Fibroblast of skin of right biceps (primary cell): ENCODE measurements at places on chromosomes 6 and 20.

DNA sequence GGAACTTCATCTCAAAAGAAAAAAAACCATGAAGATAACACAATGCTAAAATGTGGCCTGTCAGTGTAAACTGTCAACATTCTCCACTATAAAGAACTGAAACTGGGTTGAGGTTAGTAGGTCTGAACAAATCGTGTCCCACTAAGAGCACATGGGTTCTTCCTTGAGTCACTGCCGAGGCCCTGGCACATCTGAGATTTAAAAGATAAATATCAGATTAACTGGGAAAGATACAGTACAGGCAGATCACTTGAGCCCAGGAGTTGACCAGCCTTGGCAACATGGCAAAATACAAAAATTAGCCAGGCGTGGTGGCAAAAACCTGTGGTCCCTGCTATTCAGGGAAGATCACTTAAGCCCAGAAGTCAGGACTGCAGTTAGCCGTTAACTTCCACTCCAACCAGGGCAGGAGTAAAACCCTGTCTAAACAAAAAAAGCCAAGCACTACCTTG is 5.6 kb downstream of the EEF1A1 start:
- peak; percentile 46 for DNase-seq

GRCh38 chr6:111105578-111105977 is 18.3 kb downstream of the SLC16A10 start:
- peak; percentile 13 for DNase-seq

DNA sequence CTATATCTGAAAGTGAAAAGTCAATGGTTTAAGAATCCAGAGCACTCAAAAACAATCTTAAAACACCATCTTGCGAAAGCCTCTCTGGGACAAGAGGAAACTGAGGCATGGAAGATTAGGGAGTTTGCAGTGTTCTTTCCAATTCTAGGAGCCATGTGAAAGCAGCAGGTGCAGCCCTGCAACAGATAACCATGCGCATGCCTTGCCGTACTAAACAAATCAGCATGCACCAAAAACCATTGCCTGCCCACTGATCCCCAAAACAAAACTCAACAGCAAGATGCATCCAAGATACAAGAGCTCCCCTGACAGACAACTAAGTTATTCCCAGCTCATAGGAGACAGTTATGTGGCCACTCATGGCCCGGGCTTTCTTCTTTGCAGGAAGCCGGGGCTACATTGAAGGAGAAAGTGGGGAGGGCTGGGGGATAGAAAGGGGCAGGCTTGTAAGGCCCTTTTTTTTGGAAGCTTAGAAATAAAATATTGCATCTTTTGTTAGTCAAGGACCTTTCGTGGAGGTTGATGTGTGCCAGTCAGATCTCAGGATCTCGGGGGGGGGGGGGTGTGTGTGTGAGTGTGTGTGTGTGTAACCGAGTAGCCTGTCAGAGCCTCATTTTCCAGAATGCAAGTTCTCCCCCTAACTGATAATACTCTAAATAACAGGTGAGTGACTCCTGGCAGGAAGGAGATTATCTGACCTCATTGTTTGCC is 178.4 kb downstream of the MBOAT1 start:
- no peak for DNase-seq

DNA sequence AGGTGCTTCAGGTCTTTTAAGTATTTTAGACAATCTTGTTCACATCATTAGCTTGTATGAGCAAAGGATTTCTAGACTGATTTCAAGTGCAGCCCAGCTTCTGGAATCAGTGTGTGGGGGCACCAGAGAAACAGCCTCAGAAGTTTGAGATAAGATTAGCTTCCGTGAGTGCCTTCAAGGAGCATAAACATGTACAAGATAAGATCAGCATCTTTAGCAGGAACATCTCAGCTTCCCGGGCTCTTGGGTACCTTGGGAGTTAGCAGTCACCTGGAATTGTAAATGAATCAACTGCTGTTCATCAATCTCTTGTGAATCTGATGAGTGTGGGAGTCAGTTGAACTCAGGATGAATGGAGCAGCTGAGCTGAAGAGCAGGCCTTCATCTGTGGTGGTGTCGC is 12.0 kb upstream of the CITED2 start:
- DNase-seq: no peak

DNA sequence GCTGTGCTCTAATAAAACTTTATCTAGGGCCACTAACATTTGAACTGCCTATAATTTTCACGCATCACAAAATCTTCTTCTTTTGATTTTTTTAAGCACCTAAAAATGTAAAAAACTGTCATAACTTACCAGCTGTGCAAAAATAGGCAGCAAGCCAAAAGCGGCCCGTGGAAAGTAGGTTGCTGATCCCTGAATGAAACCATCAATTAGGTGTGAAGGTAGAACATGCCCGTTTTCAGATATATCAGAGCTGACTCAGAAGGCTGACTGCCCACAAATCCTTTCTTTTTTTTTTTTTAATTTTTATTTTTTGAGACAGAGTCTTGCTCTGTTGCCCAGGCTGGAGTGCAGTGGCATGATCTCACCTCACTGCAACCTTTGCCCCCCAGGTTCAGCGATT is 4.9 kb upstream of the IPCEF1 start:
- no peak for DNase-seq

DNA sequence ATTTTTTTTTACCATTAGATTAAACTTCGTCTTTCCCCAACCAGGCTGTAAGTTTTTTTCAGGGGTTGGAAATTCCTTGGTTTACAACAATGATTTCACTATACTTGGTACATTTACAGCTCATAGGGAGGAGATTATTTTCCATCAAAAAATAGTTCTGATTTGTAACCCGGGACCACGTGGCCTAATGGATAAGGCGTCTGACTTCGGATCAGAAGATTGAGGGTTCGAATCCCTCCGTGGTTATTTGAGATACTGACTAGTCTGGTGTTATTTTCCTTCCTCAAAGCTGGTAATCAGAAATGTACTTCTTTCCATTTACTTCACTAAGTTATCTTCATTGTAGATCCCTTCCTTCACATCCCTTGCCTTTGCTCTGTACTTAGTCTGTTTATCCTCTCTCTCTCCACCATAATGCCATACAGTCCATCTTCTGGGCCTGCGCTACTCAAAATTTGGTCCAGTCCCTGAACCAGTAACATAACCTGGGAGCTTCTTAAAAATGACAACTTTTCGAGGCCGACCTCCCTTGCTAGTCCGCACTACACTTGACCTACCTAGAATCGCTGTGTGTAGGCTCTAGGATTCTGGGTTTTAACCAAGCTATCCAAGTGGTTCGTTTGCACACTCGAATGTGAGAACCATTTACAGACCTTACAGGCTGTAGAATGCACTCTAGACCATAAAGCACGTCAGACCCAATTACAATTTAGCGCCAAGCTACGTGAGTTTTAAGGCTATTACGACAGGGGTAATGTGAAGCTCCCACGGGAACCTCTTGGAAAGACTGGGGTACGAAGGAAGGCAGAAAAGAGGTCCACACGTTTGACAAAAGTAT is 42.1 kb upstream of the BTN3A2 start:
- peak; percentile 94 for DNase-seq

GRCh38 chr6:34112126-34112525 is 33.8 kb downstream of the GRM4 start:
- no peak for DNase-seq

DNA sequence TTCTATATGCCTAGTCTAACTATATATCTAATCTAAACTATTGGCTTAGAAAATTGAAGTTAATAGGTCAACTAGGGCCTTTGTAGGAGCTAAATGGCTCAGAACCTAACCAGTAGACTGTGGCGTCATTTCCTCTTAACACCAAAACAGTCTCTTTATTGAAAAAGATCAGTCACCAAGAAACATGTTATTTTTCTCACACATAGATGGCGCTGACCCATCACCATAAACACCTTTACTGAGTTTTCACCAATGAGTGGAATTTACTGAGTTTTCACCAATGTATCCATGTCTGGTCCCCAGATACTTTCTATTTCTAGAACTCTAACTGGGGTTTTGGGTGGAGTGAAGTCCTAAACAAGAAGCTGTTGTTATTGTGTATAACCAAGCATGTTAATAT is 636.0 kb downstream of the BCKDHB start:
- DNase-seq: peak; percentile 55

DNA sequence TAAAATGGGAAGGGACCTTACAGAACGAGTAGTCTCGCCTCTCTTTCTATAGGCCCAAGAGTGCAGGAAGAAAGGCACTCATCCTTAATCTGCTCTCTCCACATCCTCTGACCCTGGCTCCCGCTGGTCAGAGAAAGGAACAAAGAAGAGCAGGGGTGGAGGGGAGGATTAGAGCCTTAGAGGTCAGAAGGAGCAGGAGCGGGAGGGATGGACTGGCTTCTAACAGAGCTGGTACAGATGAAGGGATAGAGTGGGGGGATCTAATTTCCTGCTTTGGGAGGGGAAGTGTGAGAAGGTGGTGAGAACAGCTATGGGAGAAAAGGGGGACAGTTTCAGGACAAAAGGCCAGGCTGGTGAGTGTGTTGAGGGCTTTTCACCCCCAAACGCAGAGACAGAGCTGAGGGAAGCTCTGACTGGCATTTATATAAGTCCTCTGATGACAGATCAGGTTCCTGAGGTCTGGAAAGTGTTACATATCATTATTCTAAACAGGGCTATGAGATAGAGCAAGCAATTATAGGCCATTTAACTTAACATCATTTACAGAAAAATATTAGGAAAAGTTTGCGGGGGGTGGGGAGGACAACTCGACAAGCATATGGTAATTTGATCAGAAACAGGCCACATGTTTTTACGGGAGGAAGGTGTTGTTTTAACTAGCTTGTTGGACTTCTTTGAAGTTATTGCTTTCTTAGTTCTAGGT is 111.1 kb downstream of the FOXC1 start:
- DNase-seq: no peak

DNA sequence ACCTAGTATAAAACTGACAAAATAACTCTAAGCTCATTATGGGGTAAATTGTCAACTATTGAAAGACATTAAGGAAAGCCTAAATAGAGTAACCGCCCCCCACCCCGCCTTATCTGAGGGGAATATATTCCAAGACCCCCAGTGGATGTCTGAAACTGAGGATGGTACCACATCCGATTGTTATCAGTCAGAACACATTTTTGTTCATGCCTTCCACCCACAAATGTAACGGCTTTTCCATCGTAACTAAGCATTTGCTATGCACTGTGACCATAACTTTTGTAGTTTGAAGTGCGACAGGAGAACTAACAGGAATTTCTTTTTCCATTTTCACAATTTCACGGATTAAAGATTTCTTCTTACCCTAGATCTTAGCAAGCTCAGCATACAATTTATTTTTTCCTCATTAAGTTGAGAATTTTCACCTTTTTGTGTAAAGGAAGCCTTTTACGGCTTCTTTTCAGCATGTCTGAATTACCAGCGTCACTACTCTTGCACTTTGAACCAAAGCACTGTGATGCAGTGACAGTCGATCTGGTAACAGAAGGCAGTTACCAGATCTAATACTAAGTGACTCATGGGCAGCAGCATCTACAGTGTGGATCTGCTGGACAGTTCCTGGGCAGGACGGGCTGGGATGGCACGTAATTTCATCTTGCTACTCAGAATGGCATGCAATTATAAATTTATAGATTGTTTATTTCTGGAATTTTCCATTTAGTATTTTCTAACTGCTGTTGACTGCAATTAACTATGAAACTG is 11.8 kb downstream of the CFAP61 start:
- no peak for DNase-seq

GRCh38 chr20:41261790-41262717 is 55.5 kb downstream of the ZHX3 start:
- no peak for DNase-seq

DNA sequence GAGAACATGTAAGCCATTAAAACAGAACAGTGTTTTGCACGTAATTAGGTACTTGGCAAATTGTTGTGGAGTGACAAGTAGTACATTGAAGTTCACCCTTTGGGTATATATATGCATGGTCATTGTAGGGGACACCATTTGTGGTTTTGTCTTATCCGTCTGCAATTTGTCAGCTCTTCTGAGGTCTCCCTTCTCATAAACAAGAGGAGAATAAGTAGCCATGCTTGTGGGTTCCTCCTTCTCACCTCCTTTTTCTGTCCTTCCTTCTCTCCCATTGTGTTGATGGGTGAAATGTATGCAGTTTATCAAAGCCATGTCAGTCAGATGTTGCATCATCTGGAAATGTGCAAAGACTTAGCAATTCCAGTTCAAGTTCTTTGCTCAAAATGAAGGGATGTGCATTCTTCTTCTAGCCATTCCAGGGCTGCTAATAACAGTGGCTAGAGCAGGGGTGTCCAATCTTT is 70.9 kb downstream of the QKI start:
- peak; percentile 33 for DNase-seq

DNA sequence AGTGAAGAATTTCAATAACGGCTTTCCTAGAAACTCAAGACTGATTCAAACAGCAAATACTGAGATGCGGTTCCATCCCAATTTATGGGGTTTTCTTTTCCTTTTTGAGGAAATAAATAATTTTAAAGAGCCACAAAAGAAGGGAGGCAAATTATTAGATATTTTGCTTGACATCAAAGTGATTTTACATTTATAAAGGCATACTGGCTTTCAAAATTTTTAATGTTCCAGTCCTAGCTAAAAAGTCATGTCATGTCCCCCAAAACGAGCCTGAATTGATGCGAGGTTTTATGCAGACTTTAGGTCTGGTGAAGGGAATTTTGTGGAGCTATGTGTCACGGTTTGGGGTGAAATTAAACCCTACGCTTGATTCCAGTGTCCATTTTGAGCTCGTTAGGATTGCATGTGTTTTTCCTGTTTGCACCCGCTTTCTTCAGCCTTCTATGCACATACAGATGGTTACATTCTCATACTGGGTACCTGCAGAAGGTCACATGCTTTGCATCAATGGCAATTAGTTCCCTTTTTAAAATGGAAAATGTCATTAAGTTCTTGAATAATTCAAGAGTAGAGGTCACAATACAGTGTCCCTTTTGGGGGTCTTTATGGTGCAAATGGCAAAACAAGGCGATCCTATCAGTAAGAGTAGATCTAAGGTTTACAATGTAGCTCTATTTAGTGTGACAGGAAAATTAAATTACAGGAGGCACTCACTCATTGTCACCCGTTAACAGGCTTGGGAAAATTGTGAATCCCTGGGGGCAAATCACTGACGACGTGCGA is 17.3 kb downstream of the FOXA2 start:
- DNase-seq: no peak

DNA sequence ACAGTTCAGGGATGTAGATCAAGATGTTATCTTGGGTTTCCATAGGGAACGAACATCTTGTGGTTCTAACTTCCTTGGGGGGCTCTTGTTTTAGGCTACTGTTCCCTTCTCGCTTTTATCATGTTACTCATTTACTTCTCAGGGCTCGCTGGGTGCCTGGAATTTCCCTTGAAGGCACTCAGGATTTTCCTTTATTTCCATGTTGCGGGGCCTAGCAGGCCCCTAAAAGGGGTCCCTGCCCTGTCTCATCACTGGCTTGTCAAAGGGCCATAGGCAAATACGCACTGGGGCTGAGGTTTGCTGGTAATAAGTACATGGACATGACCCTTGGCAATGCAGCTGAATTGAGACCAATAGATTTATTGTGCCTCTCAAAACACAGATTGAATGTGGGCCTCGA is 262.3 kb downstream of the CDH4 start:
- DNase-seq: no peak

DNA sequence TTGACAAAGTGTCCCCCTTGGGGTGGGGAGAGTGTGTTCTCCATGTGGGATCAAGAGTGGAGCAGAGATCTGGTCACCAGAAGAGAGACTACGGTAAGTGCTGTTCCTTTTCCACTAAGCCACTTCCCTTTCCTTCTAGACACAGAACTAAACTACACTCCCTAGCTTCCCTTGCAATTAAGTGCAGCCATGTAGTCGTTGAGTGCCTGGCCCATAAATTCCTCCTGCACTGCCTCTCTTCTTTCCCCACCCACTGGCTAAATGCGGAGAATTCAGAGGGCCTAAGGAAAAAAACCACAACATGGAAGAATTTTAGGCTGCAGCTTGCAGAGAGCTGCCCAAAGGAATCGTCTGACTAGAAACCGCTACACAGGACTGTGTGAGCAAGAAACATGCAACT is 1.5 kb downstream of the WDR27 start:
- DNase-seq: peak; percentile 52

- no peak for DNase-seq
Measured at GRCh38 chr20:62614961-62615680, 27.2 kb upstream of the SLCO4A1 start.
